Left lung (tissue), 14 donors: ENCODE measurements at places on chromosomes 7 and 10. TPM values are rescaled to one million over a fixed set of nuclear protein-coding genes. Genes with fewer than 3 reads are reported as not detected.

DNA sequence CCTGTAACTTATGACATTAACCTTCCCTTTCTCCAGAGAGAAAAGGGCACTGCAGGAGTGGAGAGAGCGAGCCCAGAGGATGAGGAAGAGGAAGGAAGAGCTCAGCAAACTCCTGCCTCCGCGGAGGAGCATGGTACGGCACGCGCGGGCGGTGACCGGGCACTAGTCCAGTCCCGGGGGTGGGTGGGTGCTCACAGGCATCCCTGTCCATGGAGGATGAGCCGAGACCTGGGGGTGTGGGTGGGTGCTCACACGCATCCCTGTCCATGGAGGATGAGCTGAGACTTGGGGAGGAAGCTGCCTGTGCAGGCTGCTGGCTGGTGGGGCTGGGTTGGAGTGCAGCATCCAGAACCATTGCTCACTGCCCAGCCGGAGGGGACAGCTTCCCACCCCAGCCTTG, 23.8 kb downstream of the LRRC27 start:
- DNase-seq, result no peak

- DNase-seq, result no peak
These were observed 2.0 kb upstream of the NRAP start for GRCh38 chr10:113665806-113666354.

GRCh38 chr7:75993689-75994387, 557 bp downstream of the TMEM120A start:
- peak; percentile 59 for DNase-seq

DNA sequence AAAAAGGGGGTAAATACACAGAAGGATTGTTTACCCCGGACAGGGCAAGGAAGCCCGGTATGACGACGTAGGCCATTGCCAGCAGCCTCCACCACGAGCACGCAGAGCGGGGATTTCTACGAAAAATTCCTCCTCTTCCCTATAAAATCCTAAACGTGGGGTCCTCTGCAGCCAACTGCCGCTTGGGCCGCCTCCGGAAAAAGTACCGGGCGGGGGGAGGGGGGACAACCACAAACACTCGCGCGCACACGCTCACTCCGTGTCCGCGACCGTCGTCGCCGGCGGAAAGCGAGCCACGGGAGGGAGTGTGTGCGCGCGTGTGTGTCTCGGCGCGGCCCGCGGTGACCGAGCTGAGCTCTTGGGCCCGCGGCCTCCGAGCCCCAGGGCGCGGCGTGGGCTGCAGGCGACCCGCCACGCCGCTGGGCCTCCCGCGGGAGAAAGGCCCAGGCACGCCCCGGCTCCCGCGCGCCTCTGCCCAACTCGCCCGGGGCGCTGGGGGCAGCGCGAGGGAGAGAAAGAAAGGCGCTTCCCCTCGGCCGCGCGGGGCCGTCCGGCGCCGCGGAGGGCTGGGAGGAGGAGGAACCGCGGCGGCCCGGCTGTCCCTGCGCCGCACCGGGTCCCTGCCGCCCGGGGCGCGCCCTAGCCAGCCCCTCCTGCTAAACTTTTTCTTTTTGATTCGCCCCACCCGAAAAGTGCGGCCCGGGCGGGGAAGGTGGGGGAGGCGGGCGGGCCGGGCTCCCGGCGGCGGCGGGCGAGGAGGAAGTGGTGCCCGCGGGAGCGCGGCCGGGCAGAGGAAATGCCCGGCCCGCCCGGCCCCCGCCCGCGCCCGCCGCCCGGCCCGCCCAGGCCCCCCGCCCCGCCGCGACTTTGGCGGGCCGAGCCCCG, 1.5 kb downstream of the CTBP2 start:
- no peak for DNase-seq

The AKR1C4 gene
- not detected for total RNA-seq

- no peak for DNase-seq
These were observed 40.2 kb downstream of the FRMPD2 start for GRCh38 chr10:48234295-48234694.

The C10orf67 gene
- total RNA-seq, result 0.68 TPM

DNA sequence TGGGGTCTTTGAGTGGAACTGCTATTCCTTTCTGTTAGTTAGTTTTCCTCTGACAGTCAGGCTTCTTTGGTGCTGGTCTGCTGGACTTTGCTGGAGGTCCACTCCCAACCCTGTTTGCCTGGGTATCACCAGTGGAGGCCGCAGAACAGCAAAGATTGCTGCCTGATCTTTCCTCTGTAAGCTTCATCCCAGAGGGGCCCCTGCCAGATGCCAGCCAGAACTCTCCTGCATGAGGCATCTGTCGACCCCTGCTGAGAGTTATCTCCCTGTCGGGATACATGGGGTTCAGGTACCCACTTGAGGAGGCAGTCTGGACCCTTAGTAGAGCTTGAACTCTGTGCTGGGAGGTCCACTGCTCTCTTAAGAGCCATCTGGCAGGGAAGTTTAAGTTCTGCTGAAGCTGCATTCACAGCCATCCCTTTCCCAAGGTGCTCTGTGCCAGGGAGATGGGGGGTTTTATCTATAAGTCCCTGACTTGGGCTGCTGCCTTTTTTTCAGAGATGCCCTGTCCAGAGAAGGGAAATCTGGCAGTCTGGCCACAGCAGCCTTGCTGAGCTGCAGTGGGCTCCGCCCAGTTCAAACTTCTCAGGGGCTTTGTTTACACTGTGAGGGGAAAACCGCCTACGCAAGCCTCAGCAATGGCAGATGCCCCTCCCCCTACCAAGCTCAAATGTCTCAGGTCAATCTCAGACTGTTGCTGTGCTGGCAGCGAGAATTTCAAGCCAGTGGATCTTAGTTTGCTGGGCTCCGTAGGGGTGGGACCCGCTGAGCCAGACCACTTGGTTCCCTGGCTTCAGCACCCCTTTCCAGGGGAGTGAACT, 89.7 kb upstream of the CDK6 start:
- peak; percentile 55 for DNase-seq

The TRPV5 gene
- total RNA-seq, result not detected

GRCh38 chr7:136925044-136925443, 56.6 kb downstream of the CHRM2 start:
- DNase-seq, result no peak

DNA sequence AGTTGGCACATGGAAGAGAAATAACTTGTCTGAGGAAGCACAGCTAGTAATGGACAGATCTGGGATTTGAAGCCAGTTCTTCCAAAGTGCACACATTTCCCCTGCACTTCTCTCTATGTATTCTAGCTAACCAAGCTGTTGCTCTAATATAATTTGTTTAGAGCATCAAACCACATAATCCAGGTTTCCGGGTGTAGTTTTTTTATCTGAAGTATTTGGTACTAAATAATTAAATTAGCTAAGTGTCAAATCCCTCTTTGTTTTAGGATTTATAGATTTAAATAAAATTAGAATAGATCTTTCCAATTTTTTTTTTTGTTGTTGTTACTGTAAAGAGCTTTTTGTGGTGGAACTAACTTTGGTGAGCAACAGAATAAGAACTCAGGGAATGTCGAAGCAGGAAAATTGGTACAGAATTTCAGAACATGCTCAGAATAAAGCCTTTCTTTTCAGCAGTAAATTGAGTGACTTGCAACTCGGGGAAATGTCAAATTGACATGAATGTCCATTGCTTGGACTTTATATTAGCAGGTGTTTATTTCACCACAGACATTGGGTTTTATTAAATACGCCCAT, 33.7 kb downstream of the CAMK1D start:
- DNase-seq, result no peak

The ZNHIT1 gene
- 70.5 TPM for total RNA-seq

- DNase-seq, result no peak
These were observed 6.9 kb downstream of the CHUK start for GRCh38 chr10:100222529-100222928.

- DNase-seq, result no peak
These were observed 1192.1 kb upstream of the CELF2 start for GRCh38 chr10:9825491-9826018.

DNA sequence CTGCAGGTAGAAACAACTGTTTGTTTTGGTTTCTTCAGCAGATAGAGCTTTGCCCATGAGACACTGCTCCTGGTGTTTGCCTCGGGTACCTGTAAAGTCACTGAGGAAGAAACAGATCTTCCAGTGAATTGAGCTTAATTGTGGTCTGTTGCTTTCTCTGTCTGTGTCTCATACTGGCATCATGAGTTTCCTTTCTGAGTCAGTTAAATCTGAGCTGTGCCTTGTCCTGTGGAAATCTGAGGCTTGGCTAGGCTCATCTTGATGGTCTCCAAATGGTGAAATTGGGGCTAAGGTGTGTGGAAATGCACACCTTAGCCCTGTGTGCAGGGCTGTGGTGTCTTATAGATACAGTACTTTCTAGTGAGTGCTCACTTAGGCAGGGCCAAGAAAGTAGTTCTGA, 67.4 kb downstream of the GBF1 start:
- DNase-seq, result no peak

The NRAP gene
- total RNA-seq, result 0.26 TPM

- no peak for DNase-seq
These were observed 57.6 kb downstream of the BICC1 start for GRCh38 chr10:58570307-58570723.

DNA sequence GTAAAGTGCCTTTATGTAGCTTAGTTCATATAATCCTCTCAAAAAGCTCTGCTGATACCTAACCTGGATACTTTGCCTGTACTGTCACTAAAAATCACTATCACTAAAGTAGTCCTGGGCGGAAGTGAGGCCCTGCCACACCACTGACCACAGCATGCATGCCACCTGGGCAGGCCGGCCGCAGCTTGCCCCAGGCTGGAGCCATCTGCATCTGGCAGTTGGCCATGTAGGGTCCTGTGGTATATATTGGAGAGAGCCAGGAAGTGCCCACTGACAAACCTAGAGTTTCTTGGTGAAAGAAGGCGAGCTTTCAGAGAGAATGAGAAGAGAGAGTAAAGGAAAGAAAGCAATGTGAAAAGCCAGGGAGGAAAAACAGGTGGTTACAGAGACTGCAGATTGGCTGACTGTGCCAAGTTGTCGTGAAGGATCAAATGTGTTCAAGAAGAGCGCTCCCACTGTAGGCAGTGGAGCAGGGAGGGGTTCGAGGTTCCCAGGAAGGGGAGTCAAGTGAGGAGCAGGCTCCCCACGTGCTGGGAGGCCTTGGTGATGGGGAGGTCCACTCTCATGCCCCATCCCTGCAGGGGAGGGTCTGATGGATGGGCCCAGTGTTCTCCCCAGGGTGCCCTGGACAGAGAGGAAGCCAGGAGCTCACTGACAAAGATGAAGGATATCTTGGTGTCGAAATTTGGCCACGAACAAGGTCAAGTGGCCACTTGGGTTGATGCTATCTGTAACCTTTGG, 13.6 kb downstream of the LOXL4 start:
- no peak for DNase-seq

The CRPPA gene
- total RNA-seq, result 2.1 TPM

DNA sequence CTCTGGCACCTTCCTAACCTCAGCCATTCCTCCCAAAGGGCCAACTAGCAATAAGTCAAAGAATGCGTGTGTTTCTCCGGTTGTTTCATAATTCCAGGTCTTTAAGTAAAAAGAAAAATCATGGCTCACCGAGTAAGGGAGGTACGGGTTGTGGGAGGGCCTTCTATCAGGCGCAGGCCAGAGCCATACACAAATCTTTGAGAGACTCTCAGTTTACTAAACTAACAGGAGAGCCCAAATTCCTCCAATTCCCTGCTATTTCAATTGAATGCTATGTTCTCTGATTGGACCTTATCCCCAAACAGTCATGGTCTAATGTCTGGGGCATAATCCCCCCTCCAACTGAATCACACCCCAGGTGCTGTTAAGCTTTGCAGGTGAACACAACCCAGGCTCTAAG, 26.2 kb upstream of the SLF2 start:
- no peak for DNase-seq

DNA sequence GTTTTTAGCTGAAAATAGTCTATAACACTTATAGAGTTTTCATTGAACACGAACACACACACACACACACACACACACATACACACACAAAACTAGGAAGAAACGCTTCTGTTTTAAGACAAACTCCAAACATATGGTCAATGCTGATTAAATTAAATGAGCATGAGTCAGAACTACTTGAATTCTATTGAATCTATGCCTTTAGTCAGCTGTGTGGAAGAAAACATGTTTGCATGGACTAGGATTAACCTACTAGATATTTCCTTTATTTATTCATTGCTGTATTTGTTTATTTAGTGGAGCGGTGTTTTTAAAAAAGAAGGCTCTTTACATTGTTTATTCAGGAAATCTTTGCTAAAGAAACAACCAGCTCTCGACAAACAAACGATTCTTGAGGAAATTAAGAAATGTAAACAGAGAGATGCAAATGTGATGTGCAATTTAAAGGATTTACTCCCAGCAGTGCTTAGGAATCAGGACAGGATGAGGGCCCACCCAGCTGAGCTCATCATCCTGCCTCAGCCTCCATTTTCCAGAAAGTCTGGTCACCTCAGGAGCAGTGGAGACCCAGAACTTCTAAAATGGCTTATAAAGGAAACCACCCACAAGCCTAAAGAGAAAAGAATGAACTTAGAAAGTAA, 83.2 kb downstream of the PDE1C start:
- DNase-seq, result no peak

DNA sequence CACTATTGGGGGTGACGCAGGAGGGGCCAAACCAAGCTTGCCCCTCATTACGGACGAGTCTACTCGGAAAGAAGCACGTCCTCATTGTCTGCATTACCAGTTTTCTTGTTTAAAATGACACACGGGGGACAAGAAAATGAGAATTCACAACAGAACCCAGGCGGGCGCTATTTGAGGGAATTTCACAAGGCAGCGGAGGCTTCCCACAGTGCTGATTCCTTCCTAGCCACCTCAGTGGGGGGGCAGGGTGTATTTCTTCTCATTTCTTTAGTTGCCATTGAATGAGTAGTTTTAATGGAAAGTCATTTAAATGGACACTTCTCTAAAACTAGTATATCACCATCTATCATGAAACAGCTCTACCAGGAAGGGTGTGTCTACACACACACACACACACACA, 42.9 kb downstream of the NRAP start:
- DNase-seq, result no peak

The ZNF107 gene
- 7.3 TPM for total RNA-seq

GRCh38 chr10:30577048-30577447, 52.5 kb downstream of the LYZL2 start:
- DNase-seq, result no peak

GRCh38 chr7:125927556-125927955, 997.9 kb upstream of the POT1 start:
- DNase-seq, result no peak

The PPP1R3C gene
- 24.0 TPM for total RNA-seq

DNA sequence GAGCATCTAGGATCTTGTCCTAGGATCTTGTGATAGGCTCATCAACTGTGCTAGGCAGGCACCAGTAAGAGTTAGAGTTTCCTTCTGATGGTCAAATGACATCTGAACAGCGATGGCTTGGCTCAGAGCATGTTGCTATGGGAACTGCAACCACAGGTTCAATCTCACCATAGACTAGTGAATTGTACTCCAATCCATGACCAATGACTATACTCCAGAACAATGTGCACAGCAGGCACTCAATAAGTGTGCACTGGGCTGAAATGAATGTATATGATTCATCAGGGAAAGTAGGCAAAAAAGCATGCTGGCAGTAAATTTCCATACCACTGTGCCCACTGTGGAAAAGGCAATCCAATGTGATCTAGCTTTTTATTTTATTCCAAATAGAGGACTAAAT, 163.6 kb upstream of the HPS1 start:
- no peak for DNase-seq

- DNase-seq, result no peak
These were observed 14.7 kb upstream of the LMBR1 start for GRCh38 chr7:156907656-156908055.
